Upper lobe of left lung (tissue), 6 donors: ENCODE measurements at places on chromosomes 7 and 10. TPM values are rescaled to one million over a fixed set of nuclear protein-coding genes. Genes with fewer than 3 reads are reported as not detected.

DNA sequence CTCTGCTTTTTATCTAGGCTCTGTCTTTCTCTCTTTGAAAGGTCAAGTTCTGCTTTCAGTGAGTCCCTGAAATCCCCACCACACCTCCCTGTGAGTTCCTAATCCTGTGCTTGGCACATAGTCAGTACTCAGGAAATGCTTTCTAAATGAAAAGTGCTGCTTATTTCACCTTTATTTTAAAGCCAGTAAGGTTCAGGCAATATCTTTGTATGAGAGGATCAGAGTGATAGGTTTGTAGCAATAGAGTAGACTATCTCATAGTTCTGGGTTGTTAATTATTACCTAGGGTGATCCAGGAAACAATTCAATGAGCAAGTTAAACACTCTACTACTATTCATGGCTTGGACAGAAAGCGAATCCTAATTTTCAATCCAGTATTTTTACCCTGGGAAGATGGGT is 7.4 kb upstream of the LAMB1 start:
- DNase-seq: no peak
- no peak overlapping the region for H3K4me3 ChIP-seq
- H3K27me3 ChIP-seq: no peaks in the 10 kb centered on the region
- no peaks in the 10 kb centered on the region for H3K36me3 ChIP-seq
- H3K27ac ChIP-seq: no peak overlapping the region

GRCh38 chr10:73232887-73233286 is 14.2 kb downstream of the DNAJC9 start:
- no peak overlapping the region for H3K4me3 ChIP-seq
- H3K4me1 ChIP-seq: no peaks in the 10 kb centered on the region
- H3K27ac ChIP-seq: no peak overlapping the region
- H3K36me3 ChIP-seq: peaks cover 9% of the 10 kb centered on the region

The C10orf95 gene
- 19.9 TPM for total RNA-seq

The POLR2J gene
- 37.1 TPM for total RNA-seq
